ENCODE measurements at places on chromosomes 16 and 17.

- no peak for DNase-seq
These were observed 3.0 kb upstream of the MTMR4 start for GRCh38 chr17:58517378-58517927.

- DNase-seq = no peak
These were observed 66.9 kb upstream of the RCVRN start for GRCh38 chr17:9971991-9972390.

DNA sequence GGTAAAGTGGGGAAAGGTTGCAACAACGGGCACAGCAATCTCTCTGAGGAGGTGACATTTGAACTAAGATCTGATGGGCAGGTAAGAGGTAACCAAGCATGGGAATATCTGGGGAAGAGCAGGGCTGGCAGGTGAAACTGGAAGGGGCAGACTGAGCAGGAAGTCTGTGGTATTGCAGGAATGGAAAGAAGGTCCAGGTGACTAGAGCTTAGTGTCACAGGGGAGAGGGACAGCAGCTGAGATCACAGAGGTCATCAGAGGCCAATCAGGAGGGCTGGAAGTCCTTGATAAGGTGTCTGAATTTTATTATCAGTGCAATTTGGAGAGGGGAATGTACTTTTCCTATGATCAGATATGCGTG, 73.3 kb upstream of the DHX40 start:
- no peak for DNase-seq

DNA sequence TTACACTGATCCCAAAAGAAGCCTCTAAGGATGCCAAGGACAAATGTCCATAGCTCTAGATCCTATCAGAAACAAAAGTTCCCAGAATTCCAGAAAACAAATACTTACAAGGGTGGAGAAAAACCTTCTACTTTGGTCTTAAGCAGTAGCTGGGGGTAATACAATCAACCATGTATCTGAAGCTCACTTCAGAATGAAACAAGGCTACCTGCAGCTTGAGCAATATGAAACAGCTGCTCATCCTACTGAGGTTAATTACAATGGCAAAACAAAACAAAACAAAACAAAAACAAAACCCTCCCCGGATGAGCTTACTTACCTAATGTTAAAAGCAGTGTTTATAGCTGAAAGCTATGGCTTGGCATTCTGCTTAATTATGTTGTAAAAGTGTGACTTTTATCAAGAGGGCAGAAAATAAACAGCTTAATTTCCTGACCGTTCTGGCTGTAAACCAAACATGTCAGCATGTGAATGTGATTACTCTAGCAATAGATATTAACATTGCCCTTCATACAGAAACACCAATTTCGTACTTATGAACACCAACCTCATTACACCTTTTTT, 10.5 kb downstream of the PDZD9 start:
- DNase-seq = no peak

- DNase-seq = no peak
These were observed 454 bp downstream of the CCDC40 start for GRCh38 chr17:80036715-80037477.

DNA sequence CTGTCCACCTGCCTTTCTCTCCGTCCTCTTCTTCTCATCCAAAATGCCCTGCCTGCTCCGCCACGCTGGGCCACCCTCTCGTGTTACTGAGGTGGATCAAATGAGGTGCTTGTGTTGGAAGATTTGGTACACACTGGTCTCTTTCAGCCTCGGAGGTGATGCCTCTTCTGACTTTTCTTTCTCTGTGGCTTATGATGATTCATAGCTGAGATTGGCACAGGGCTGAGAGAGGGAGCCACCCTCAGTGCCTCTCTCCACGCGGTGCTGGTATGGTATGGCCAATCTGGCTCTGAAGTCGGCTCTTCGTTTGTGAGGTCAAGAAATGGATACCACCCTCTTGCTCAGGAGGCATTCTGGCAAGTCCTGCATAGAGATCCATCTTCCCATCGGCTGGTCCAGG, 82.4 kb downstream of the PLCG2 start:
- DNase-seq = no peak

DNA sequence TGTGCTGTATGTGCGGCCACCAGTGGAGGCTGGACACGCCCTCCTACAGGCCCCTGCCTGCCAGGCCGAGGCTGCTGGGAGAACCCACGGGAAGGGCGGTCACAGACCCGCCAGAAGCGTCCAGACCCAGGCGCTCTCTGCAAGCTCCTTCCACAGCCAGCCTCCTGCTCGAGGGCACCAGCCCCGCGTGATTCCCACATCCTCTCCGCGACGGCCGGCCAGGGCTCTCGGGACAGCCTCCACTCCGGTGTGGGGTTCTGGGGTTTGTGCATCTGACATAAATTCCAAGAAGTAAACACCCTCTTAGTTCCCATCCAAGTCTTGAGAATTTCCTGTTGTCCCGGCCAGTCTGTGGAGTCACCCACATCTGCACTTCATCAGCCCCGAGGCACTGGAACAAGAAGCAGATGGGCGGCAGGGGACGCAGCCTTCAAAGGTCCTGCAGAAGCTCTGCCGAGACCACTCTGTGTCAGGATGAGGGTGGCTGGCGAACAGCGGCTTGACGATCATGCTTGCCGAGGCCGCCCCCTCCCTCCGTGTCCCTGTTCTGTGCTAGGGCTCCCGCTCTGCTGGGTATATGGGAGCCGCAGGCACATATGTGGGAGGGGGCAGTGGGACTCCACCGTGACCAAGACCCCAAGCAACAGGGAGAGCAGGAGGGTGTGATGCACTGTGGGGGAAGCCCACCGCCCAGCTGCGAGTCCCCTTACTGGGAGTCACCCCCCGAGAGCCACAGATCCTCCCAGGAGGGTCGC, 2.4 kb upstream of the TMEM204 start:
- DNase-seq = no peak

- DNase-seq = no peak
These were observed 89.2 kb downstream of the SPECC1 start for GRCh38 chr17:20098314-20098713.

- no peak for DNase-seq
These were observed 12.3 kb upstream of the CCL2 start for GRCh38 chr17:34242587-34243363.

- no peak for DNase-seq
These were observed 262.6 kb downstream of the MAP2K6 start for GRCh38 chr17:69677130-69677529.

GRCh38 chr16:30527635-30528178, 1.3 kb upstream of the ZNF768 start:
- DNase-seq = peak; percentile 56

GRCh38 chr17:17837966-17838962, 1.5 kb upstream of the SREBF1 start:
- DNase-seq = peak; percentile 43

DNA sequence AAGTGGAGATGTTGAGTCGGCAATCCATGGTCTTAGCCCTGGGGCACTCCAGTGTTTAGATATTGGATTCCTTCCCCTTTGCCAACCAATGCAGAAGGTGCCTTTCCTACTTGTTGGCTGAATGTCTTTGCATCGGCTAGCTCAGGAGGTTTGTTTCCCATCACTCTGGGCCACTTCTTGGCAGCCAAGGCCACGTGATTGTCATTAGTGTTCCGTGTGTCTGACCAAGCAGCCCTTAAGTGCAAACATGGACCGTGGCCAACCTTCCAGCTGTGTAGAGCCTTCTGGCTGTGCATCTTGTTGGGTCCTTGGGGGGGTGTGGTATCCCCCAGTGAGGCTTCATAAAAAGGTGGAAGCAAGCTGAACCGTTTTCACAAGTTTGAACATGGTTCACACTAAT, 66.0 kb downstream of the GNAO1 start:
- DNase-seq = no peak

DNA sequence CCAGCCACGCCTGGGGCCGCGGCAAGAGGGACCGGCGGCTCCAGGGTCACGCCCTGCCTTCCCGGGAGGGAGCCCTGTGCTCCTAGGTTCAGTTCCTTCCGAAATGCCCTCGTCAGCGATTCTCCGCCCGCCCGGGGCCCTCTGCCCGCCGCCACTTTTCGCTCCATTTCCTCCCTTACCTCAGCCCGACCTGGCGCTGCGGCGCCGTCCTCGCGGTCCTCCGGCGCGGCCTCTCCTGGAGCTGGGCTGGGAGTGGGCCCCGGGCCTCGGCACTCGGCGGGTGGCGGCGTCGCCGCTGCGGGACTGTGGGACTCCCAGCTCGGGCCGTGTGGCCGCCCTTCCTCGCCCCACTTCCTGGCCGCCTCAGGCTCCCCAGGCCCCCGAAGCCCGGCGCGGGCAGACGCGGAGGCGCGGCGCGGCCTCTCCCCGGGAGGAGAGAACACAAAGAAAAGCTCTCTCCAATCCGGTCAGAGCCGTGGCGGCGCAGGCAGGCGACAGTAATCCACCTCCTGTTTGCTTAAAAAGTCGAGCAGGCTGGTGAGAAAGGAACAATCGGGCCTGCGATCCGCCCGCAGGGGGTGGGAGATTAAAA, 1.6 kb downstream of the BAHCC1 start:
- DNase-seq = peak; percentile 68

DNA sequence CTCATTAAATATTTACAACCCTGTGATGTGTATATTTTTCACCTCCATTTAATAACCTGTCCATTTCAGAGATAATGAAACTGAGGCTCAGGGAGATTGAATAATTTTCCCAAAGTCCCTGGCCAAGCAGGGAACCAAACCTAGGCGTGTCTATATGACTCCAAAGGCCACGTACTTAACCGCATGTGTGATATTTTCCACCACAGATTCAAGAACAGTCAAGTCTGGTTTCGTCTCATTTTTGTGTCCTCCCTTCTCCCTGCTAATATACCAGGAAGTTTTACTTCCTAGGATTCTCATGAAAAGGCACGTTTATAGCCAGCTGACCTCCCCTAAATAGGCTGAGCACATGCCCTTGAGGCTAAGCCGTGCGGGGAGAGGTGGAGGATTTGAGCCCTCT, 15.3 kb downstream of the WFIKKN2 start:
- no peak for DNase-seq

DNA sequence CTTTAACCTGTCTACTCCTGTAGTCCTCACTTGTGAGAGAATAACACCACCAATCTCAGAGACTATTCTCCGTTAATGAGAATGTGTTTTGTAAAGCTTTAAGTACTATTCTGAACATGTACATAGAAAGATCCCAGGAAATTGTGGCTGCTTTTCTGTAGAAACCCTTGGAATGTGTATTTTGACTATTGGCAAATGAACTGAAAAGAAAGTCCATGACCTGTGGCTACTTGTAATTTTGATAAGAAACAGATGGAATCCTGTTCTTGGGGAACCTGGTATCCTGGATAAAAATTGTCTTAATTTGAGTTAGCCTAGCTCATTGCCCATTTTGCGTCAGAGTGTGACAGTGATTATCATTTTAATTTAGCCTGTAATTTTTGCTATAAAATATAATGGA, 9.1 kb downstream of the CTCF start:
- DNase-seq = no peak

DNA sequence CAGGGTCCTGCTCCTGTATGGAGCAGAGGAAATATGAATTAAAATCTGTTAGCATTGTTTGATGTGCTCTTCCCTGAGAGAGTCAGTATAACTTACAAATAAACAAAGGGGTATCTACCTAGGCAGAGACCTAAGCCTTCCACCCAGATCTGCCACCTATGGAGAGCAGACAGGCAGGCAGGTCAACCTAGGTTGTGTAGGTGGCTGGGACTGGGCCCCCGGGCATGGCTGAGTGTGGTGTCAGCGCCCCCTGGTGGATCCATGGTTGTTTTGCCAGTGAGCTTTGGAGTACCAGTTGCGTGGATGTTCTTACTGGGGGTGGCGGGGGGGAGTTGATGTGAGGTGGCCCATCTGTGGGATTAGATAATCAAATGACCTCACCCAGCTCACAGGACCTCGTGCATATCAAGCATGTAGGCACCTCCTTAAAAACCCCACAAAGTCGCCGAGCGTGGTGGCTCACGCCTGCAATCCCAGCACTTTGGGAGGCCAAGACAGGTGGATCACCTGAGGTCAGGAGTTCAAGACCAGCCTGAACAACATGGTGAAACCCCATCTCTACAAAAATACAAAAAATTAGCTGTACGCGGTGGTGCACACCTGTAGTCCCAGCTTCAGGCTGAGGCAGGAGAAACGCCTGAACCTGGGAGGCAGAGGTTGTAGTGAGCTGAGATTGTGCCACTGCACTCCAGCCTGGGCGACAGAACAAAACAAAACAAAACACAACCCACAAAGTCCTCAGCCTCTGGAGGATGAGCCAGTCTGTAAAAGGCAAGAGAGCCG, 17.6 kb downstream of the DUS2 start:
- peak; percentile 93 for DNase-seq

- DNase-seq = no peak
These were observed 35.5 kb downstream of the KSR1 start for GRCh38 chr17:27491713-27492190.

DNA sequence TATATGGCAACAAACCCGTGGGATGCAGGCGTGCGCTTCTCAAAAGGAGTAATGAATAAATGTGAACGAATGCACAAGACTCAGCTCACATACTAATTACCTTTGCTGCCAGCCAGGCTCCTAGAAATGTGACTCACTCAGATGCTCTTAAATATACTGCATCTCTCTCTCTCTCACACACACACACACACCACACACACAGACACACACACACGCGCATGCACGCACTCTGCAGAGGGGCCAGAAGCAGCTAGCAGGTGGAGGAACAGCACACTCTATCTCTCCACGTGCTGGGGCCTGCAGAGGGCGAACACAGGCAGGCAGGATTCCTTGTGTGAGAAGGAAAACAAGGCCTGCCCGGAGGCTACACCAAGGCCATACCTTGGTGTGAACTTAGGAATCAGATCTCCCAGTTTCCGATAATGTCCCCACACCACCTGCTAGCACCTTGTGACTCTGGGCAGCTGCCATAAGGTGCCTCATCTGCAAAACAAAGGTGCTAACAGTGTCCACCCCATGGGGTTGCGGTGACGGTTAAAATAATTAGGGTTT, 5.3 kb downstream of the GPRC5B start:
- DNase-seq = no peak

Data from natural killer cell (primary cell).